Cerebellar nuclear complex (tissue), 1 donor: ENCODE measurements at places on chromosomes 7 and 10.

- no peak for DNase-seq
Observed at GRCh38 chr10:8369666-8370065, 315.2 kb downstream of the GATA3 start.

DNA sequence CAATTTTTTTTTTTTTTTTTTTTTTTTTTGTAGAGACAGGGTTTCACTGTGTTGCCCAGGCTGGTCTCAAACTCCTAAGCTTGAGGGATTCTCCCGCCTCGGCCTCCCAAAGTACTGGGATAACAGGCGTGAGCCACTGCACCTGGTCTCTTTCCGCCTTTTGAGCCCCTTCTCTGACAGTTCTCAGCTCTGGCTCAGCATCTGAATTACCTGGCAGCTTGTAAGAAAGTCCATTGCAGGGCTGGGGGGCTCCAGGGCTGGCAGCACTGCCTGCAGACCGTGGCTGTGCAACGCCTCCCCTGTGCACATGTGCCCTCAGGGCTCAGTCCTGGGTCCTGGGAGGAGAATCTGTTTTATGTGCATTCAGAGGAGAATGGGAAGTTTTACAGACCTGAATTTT lies 37.6 kb downstream of the VWA2 start:
- no peak for DNase-seq

GRCh38 chr10:17216901-17217395 lies 11.1 kb upstream of the VIM start:
- DNase-seq = no peak

GRCh38 chr10:7786430-7786829 lies 1.4 kb downstream of the KIN start:
- no peak for DNase-seq

GRCh38 chr7:127702938-127703337 lies 50.9 kb downstream of the SND1 start:
- no peak for DNase-seq

- DNase-seq = no peak
Observed at GRCh38 chr10:4315551-4315950, 510.5 kb upstream of the AKR1E2 start.

DNA sequence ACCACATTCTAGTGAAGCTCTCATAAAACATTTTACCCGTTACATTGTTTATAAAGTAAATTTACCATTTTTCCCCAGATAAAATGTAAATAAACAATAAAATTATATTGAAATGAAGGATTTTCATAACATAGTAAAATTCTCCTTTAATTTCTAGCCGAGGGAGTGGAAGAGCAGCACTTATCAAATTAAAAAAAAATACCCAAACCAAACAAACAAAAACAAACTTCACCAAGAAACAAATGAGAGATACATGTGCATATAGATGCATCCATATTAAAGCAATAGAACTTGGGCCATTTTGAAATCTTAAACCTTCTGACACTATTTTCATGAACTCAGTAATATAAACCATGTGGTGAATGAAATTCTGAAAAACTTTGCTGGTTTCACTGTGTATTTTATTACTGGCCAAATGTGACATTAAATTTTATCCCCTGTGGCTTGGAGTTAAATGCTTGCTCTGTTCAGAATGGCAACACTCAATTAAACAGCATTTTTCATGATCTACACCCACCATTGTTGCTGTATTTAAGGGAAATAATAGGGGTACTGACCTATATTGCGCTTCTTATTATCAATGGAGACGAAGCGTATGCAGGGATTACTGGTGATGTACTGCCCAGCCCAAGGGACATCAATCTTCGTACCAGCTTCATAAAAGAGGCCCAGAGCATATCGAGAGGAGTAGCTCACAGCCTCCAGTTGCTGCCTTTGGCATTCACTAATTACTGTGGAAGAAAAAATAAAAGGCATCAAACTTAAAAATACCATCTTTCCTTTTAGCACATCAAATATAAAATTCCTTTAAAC lies 220.9 kb downstream of the RNLS start:
- DNase-seq = no peak

- DNase-seq = no peak
Observed at GRCh38 chr7:134694299-134694698, 47.6 kb downstream of the BPGM start.

GRCh38 chr7:127873715-127874636 lies 157.3 kb downstream of the LRRC4 start:
- no peak for DNase-seq

- DNase-seq = no peak
Observed at GRCh38 chr7:82018226-82018625, 248.4 kb upstream of the HGF start.

- no peak for DNase-seq
Observed at GRCh38 chr7:43572516-43573049, 10.3 kb upstream of the STK17A start.

- DNase-seq = no peak
Observed at GRCh38 chr10:12595936-12596576, 246.7 kb downstream of the CAMK1D start.

- DNase-seq = no peak
Observed at GRCh38 chr10:51227897-51228713, 153.8 kb downstream of the PRKG1 start.

GRCh38 chr7:151091431-151091830 lies 5.2 kb downstream of the AGAP3 start:
- no peak for DNase-seq

DNA sequence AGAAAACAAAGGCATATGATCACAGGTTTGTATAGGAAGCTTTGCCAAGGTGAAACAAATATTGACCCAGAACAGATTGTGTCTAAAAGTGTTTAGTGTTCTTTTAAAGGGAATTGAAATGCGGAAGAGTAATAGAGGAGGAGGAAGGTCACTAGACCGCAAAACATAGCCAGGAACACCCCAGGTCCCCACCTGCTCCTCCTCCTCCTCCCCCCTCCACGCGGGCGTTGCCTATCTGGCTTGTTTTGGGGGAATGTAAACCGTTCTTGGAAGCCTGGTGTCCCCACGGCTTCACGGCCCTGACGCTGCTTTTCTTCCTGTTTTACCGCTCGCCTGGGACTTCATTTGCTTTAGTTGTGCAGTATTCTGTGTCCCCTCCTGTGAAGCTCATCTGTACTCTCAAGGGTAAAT lies 81.0 kb upstream of the PFKP start:
- no peak for DNase-seq
